ENCODE measurements at places on chromosomes 13 and 19.

- no peak for DNase-seq
Observed at GRCh38 chr13:40660141-40660664, 6.2 kb downstream of the FOXO1 start.

DNA sequence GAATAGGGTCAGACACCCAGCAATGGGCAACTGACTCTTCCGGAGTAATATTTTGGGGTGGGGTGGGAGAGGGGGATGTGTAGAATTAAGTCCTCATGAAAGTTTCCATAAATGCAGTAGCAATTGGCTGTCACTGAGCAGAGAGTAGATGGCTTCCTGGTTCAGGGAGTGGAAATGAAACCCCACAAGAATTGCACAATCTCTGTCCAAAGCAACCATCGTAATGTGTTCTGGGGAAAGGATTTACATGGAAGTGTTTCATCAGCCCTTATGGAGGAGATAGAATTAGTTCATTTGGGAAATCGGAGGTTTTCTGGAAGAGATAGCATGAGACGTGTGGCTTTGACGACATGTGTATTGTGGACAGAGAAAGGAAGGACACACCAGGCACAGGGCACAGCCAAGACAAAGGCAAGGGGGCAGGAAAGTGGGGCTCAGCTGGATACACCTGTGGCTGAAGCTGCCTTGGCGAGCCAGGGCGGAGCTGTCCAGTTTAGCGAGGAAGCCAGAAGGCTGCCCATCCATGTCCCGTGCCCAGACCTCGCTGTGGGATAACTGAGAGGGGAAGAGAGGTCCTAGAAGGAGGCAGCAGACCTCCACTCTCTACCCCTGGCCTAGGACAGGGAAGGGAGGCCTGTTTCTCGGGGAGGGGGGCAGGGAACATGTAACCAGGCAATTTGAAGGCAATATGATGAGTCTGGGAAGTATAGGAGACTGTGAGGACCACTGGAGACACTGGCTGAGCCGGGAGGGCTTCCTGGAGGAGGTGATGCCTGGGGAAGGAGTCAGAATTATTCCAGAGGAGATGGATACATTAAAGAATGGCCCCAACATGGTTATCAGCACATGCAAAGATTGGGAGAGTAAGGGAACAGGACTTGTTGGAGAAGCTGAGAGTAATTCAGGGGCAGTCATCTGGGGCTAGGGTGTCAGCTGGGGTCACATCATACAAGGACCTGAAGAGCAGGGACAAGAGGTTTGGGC, 2.6 kb upstream of the CLEC4G start:
- no peak for DNase-seq

GRCh38 chr19:41339936-41340335, 13.8 kb downstream of the TGFB1 start:
- no peak for DNase-seq

DNA sequence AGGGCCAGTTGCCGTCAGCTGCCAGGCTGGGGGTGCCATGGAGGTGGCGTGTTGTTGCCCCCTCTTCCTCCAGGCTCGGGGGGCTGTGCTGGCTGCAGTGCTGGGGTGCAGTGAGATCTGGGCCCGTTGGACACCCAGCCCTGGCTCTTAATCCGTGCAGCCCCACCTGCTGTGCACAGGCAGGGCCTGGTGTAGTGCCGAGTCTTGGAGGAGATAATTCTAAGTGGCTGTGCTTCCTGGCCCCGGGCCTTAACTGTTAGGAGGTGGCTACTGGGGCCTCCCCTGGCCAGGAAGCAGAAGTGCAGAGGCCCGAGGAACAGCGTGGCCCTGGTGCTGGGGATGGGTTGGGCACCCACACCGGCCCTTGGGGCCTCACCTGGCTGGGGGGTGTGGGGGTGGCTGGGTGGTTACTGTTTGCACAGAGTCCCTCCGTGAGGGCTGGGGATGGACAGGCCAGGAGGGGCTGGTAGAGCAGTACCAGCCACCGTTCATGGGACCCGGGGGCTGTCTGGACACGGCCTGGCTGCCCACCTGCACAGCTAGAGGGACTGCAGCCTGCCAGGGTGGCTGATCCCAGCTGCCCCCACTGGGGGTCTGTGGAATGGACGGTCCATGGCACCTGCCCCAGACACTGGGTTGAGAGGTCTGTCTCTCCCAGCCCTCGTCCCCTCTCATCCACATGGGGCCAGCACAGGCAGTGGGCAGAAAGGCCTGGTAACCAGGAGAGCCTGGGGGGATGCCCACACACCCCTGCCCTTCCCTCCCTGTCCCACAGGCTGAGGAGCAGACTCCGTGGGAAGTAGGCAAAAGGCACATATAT, 3.3 kb downstream of the GPX4 start:
- DNase-seq, result no peak
